ENCODE measurements at places on chromosomes 5 and 9. TPM values are rescaled to one million over a fixed set of nuclear protein-coding genes. Genes with fewer than 3 reads are reported as not detected.

DNA sequence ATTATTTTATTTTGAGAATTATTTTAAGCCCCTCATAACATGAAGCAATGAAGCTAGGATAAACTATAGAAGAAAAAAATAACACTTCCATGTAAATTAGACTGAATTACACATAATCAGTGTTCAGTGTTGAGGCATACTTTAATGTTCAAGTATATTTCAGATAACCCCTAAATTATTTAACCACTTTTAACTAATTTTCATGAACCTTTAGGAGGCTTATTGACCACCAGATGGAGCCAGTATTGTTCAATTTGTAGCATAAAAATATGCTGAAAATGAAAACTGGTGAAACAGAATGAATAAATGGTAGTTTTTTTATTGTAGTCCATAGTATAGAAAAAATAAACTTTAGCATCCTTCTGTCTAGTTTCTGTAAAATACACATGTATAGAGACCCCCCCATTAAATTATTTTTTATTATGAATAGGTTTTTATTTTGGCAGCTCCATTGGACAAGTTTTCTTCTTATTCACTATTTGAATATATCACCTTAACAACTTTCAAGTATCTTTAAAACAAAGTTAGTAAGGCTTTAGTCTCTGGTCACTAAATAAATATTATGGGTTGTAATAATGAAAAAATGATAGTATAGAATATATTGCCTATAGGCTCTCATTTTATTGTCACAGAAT, 190.1 kb downstream of the CWC27 start:
- H3K36me3 ChIP-seq = peaks cover 14% of the 10 kb centered on the region
- no peaks in the 10 kb centered on the region for H3K4me1 ChIP-seq
- H3K4me3 ChIP-seq = no peak overlapping the region

PDCD1LG2 gene
- 0.43 TPM for total RNA-seq

GRCh38 chr9:37645903-37646506, 4.7 kb upstream of the FRMPD1 start:
- peaks cover 26% of the 10 kb centered on the region for H3K27me3 ChIP-seq
- H3K27ac ChIP-seq = no peak overlapping the region
- peaks cover 3% of the 10 kb centered on the region for H3K4me1 ChIP-seq
- no peaks in the 10 kb centered on the region for H3K36me3 ChIP-seq

TRIM36 gene
- 0.11 TPM for total RNA-seq

DNA sequence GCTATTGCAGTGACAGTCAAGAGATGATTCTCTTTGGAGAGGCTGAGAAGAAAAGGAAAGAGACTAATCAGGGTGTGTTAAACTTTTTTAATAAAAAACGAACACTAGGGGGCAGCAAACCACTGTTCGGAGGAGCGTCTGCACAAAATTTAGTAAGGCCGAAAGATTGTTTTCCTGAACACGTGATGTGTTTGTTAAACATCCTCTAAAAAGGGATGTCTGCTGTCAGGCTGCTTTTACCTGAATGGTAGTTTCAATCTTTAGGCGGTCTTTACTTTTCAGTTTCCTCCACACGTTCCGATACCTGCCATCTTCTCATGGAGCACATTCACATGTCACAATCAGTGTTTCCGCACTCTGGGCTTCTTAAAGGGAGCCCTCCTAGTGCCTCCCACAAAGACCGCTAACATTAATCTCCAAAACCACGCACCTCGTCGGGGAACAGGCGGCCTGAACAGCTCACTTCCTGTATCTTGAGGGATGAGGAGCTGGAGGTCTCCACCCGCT, 125.2 kb downstream of the GPBP1 start:
- peaks cover 2% of the 10 kb centered on the region for H3K27me3 ChIP-seq
- DNase-seq = peak; percentile 75
- H3K36me3 ChIP-seq = no peaks in the 10 kb centered on the region
- peaks cover 42% of the 10 kb centered on the region for H3K4me1 ChIP-seq
- peak overlapping the region; percentile 56 for H3K4me3 ChIP-seq

- peaks cover 10% of the 10 kb centered on the region for H3K4me1 ChIP-seq
- no peaks in the 10 kb centered on the region for H3K27me3 ChIP-seq
- peaks cover 5% of the 10 kb centered on the region for H3K36me3 ChIP-seq
- H3K27ac ChIP-seq = no peak overlapping the region
- no peak overlapping the region for H3K4me3 ChIP-seq
Observed at GRCh38 chr9:127828262-127829031, 25.8 kb downstream of the FPGS start.

CDHR2 gene
- 0.37 TPM for total RNA-seq

GRAMD2B gene
- 9.7 TPM for total RNA-seq

- no peak for DNase-seq
- peaks cover 16% of the 10 kb centered on the region for H3K4me1 ChIP-seq
- no peaks in the 10 kb centered on the region for H3K27me3 ChIP-seq
- peak overlapping the region; percentile 81 for H3K4me3 ChIP-seq
Observed at GRCh38 chr5:179061025-179061424, 852 bp downstream of the ZNF354C start.

- peak; percentile 82 for DNase-seq
- H3K36me3 ChIP-seq = no peaks in the 10 kb centered on the region
- H3K27me3 ChIP-seq = peaks cover 46% of the 10 kb centered on the region
Observed at GRCh38 chr5:112417931-112418658, 982 bp downstream of the EPB41L4A start.

CD14 gene
- 0.26 TPM for total RNA-seq

PKD2L2 gene
- 0.30 TPM for total RNA-seq

- DNase-seq = no peak
- no peaks in the 10 kb centered on the region for H3K36me3 ChIP-seq
- no peak overlapping the region for H3K4me3 ChIP-seq
Observed at GRCh38 chr5:2702096-2702879, 49.2 kb downstream of the IRX2 start.

ELP1 gene
- total RNA-seq = 31.1 TPM

- H3K4me3 ChIP-seq = peak overlapping the region; percentile 85
- peak; percentile 51 for DNase-seq
- H3K36me3 ChIP-seq = peaks cover 8% of the 10 kb centered on the region
- peak overlapping the region; percentile 98 for H3K27ac ChIP-seq
- H3K27me3 ChIP-seq = no peaks in the 10 kb centered on the region
Observed at GRCh38 chr5:65927503-65928321, 1.3 kb downstream of the ERBIN start.

DNA sequence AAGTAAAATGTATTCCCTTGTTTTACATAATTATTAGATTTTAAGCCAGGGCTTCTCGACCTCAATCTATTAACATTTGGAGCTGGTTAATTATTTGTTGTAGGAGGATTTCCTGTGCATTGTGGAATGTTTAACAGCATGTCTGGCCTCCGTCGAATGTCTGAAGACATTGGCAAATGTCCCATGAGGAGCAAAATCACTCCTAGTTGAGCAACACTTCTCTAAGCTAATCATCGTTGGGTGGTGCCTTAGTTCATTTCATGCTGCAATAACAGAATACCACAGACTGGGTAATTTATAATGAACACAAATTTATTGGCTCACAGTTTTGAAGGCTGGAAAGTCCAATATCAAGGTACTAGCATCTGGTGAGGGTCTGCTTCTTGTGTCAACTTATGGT, 13.4 kb upstream of the VPS13A start:
- peaks cover 4% of the 10 kb centered on the region for H3K27me3 ChIP-seq
- no peaks in the 10 kb centered on the region for H3K36me3 ChIP-seq
- DNase-seq = no peak

DNA sequence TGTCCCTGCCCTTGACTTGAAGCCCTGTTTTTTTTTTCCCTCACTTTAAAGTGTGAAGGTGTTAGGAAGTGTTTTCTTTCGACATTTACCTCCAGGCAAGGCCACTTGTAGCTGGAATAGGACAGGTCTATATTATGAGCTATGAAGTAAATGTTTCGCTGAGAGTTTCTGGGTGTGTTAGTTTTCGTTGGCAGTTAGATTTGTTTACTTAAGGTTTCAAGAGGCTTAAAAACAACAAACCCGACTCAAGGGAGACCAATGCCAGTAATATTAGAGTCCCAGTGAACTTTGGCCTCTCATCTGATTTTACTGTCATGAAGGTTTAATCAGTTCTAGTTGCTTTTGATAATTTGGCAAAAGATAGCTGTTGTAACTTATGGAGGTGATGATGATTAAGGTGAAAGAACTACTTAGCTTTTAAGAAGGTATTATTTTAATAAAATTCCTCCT, 25.2 kb downstream of the OCLN start:
- no peaks in the 10 kb centered on the region for H3K36me3 ChIP-seq
- no peak overlapping the region for H3K27ac ChIP-seq
- no peaks in the 10 kb centered on the region for H3K4me1 ChIP-seq

PARP8 gene
- total RNA-seq = 38.8 TPM

DNA sequence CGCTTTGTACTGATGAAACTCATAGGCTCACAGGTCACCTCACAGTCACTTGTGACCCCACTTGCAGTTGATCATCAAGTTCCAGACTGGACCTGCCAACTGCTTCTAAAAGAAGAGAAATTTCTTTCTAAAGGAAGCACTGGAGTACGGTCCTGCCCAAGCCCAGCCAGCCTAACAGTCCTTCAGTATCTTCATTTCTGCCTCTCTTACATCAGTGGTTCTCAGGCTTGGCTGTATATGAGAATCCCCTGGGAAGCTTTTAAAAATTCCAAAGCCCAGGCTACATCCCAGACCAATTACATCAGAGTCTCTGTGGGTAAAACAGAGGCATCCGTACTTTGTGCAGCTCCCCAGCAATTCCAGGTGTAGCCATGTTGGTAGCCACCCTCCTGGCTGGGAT, 282.1 kb downstream of the NFIB start:
- no peak overlapping the region for H3K27ac ChIP-seq
- no peaks in the 10 kb centered on the region for H3K4me1 ChIP-seq
- no peaks in the 10 kb centered on the region for H3K36me3 ChIP-seq

- H3K4me1 ChIP-seq = peaks cover 62% of the 10 kb centered on the region
- DNase-seq = no peak
Observed at GRCh38 chr9:133119103-133119845, 1.8 kb downstream of the RALGDS start.

FOXD4 gene
- total RNA-seq = 0.16 TPM

TXNDC8 gene
- not detected for total RNA-seq

DNA sequence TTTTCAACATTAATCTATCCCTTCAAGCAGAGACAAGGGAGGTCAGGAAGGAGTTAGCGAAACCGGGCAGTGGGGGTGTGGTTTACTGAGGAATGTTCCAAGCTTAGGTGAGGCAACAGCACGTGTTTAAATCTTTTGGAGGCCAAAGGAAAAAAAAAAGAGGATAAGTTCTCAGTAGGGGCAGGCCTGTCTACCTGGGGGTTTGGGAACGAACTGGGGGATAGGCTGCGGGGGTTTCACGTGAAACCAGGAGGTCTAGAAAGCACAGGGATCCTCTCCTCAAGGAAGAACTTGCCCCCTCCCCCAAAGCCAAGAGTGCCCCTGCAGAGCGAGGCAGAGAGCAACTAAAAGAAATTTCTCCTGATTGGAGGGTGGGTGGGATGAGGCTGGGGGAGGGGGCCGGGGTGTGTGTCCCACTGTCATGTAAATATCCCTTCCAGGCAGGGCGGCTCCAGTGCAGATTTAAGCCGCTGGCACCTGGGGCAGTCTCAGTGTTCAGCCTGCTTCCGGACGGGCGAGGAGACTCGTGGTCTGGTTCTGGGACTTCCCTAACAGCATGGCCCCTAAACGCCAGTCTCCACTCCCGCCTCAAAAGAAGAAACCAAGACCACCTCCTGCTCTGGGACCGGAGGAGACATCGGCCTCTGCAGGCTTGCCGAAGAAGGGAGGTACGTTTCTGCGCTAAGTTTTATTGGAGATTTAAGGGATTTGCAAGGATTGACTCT, 5.5 kb upstream of the SET start:
- H3K27me3 ChIP-seq = no peaks in the 10 kb centered on the region
- H3K4me1 ChIP-seq = peaks cover 46% of the 10 kb centered on the region
- peak overlapping the region; percentile 96 for H3K27ac ChIP-seq
- DNase-seq = peak; percentile 58
- peaks cover 12% of the 10 kb centered on the region for H3K36me3 ChIP-seq

DNA sequence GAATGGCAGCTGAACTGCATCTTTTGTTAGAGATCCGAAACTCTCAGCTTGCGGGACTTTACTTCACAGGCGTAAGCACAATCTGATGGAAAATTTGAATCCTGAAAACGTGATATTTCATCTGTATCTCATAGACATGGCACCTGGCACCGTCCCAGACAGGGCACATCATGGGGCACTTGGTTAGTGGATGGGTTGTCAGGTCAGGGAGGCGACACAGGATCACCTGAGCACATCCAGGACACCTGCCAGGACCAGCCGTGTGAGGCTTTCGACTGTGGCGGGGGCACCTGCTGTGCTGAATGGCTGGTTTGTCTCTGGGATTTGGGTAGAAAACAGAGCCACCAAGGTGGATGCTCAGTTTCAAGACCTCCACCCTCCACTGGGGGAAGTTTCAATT, 11.3 kb upstream of the ZFP62 start:
- no peak overlapping the region for H3K4me3 ChIP-seq
- H3K27me3 ChIP-seq = peaks cover 3% of the 10 kb centered on the region
- H3K36me3 ChIP-seq = no peaks in the 10 kb centered on the region
- peaks cover 5% of the 10 kb centered on the region for H3K4me1 ChIP-seq
- DNase-seq = no peak
- no peak overlapping the region for H3K27ac ChIP-seq

- H3K4me1 ChIP-seq = no peaks in the 10 kb centered on the region
- H3K4me3 ChIP-seq = no peak overlapping the region
- H3K27me3 ChIP-seq = no peaks in the 10 kb centered on the region
- no peak overlapping the region for H3K27ac ChIP-seq
Observed at GRCh38 chr5:113042491-113043243, 66.1 kb downstream of the DCP2 start.

DMRT2 gene
- not detected for total RNA-seq

All from activated CD4-positive, alpha-beta T cell treated with anti-CD3 and anti-CD28 coated beads for 36 hours (primary cell).